ENCODE measurements at places on chromosomes 6 and 20.

DNA sequence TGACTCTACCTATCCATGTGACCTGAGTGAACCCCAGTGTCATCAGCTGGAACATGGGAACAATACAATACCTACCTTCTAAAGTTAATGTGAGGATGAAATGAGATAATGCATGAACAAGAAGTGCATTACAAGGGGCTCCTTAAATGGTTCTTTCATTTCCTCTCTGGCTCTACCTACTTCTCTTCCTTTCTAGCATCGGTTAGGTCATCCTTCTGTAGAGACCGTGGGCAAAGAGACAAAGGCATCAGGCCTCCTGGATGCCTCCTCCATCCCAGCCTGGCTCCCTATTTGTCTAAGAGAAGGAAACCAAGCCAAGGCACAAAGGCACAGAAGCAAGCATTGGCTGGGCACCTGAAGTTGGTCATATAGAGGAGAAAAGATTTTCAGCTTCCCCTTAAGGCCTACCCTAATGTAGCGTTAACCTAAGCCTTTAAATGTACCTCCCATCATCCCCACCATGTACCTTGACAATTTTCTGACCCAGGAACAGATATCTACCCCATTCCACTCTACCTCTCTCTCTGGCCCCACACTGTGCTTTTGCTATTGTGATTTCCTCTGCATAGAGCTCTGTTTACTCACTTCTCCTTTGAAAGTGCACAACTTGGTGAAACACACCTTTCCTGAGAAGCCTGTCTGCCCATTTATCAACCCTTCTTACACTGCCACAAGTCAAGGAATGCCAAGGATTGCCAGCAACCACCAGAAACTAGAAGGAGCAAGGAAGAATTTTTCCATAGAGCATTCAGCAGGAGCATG, 86.6 kb downstream of the GCLC start:
- no peak for DNase-seq

GRCh38 chr20:33009214-33010132, 2.0 kb downstream of the BPIFB2 start:
- no peak for DNase-seq

GRCh38 chr6:151323791-151324487, 67.4 kb downstream of the ZBTB2 start:
- peak; percentile 89 for DNase-seq

DNA sequence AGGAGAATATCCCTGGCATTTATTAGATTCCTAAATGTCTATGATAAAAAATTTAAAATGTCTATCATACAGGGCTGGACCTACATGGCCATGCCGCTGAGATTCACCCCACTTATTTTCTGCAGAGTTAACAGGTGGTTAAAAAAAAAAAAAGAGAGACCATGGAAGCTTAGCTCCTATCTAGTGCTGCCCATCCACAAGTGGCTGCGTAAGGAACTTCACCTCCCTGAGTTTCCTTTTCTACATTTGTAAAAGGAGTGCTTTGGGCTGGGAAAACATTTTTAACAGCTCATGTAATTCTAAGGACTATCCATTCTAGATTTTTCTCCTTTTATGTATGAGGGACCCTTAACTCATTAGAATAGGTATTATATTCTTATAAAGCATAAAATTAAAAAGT, 534.1 kb downstream of the MMUT start:
- DNase-seq: no peak

DNA sequence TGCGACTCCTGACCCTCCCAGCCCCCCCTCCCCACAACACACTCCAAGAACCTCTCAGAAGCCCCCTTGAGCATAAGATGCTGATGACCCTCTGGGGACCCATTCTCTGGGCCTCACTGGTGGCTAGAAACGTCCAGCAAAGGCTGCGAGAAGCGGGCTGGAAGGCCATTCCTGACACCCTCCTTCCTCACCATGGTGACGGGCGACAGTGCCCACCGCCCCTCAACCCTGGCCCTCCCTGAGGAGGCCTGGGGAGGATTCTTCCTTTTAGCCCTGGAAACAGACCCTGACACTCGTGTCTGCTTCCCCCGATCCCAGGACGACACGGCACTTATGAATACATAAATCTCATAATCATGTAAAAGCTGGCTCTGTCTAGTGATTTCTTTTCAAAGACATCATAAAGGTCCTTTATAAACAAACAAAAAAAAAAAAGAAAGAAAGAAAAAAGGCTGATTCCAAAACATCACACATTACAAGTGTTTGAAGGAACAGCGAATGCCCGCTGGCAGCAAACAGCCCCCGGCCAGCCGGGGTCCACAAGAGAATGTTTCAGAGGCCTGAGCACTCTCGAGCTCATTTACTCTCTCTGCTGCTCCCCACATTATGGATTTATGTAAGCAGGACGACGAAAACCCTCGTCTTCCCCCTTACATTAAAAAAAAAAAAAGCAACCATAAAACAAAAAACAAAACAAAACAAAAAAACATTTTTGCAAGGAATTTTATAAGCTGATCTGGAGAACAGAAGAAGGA, 40.7 kb downstream of the PREX1 start:
- no peak for DNase-seq

GRCh38 chr6:122130026-122130348, 269.5 kb upstream of the HSF2 start:
- no peak for DNase-seq

GRCh38 chr6:54801669-54802068, 44.9 kb upstream of the FAM83B start:
- DNase-seq: no peak

DNA sequence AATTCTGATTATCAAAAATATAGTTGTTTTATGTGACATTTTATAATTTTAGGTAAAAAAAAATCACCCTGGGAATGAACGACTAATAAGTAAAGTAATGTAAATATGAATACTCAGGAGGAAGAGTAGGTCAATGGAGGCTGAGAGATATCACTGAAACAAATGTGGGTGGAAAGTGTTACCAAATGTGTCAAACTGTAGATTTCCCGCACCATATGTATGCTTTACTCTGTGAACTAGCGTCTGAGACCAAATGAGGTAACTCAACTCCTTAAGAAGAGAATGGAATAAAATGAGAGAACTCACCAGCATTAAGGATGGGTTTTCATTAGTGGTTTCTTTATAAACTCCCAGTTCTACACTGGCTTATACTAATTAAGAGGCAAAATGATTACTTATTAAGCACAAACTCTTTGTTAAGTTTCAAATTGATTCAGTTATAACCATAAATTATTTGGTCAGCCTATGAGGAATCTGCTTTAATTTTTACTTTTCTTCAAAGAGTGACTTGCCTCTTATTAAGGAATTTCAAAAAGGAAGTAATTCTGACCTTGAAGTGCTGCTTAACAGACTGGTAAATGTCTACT, 784.7 kb upstream of the GJE1 start:
- DNase-seq: no peak

DNA sequence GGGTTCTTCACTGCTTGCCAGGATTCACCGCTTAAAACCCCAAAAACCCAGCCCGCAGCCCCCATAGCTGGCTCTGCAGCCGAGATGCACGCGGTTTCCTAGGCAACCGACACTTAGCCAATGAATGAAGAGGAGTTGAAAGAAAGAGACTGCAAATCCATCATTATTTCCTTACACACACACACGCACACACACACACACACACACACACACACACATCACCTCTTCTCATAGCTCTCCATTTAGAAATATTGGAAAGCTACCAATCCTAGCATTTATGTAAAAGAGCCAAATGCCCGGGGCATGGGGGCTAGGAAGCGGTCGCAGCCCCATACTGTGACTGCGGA, 3.4 kb upstream of the TUBB2B start:
- no peak for DNase-seq

DNA sequence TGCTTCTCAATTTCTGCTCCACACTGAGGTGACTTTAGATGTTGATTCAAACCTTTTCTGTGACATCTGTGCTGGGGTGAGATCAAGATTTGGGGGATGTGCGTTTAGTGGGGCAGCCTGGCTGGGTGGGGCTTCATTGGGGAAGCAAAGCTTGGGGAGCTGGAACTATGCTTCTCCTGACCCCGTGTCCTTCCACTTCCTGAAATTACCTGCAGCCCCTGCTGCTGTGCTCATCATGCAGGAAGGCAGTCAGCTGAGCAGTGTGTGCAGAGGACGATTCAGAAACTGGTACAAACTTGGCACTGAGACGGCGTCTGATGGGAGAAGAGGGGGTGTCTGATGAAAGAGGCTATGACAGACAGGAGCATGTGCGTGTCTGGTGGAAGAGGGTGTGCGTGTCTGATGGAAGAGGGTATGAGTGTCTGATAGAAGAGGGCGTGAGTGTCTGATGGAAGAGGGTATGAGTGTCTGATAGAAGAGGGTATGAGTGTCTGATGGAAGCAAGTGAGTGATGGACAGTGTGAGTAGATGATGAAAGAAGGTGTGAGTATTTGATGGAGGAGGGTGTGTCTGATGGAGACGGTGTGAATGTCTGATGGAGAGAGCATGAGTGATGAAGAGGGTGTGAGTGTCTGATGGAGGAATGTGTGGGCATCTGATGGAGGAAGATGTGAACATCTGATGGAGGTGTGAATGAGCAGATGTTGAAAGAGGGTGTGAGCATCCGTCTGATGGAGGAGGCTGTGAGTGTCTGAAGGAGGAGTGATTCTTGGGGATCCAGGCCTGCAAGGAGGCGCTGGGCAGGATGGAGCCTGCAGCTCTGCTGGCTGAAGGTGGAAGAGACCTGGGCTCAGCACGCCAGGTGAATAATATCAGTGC, 103.4 kb downstream of the SYCP2 start:
- no peak for DNase-seq

DNA sequence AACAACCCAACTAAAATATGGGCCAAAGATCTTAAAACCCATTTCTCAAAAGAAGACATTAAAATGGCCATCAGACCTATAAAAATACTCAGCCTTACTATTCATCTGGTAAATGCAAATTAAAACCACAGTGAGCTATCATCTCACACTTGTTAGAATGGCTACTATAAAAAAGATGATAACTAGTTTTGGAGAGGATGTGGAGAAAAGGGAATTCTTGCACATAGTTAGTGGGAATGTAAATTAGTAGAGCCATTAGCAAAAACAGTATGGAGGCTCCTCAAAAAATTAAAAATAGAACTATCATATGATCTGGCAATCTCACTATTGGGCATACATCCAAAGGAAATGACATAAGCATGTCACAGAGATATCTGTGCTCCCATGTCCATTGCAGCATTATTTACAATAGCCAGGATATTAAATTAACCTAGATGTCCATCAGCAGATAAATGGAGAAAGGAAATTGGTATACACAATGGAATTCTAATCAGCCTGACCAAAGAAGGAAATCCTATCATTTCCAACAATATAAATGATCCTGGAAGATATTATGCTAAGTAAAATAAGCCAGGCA, 2.9 kb downstream of the SIRPB1 start:
- DNase-seq: no peak

GRCh38 chr6:155341130-155341828, 27.0 kb upstream of the TFB1M start:
- no peak for DNase-seq

GRCh38 chr20:56634307-56634706, 5.2 kb downstream of the TFAP2C start:
- no peak for DNase-seq

DNA sequence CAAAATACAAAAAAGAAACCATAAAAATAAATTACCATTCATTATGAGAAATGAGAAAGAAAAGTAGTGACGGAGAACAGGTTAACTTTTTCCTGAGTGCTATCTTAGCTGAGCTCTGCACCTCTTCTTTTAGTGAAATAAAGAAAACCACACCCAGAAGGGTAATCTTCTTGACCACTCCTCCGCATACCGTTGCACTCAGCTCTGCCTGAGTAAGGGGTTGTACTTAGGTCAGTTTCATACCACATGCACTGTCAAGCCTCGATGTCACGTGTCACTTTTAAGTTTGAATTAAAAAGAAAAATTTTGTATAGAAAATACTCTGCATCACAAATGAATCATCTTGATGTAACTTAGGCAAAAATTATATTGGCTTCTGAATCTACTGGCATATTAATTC, 2.8 kb downstream of the EZR start:
- DNase-seq: no peak

DNA sequence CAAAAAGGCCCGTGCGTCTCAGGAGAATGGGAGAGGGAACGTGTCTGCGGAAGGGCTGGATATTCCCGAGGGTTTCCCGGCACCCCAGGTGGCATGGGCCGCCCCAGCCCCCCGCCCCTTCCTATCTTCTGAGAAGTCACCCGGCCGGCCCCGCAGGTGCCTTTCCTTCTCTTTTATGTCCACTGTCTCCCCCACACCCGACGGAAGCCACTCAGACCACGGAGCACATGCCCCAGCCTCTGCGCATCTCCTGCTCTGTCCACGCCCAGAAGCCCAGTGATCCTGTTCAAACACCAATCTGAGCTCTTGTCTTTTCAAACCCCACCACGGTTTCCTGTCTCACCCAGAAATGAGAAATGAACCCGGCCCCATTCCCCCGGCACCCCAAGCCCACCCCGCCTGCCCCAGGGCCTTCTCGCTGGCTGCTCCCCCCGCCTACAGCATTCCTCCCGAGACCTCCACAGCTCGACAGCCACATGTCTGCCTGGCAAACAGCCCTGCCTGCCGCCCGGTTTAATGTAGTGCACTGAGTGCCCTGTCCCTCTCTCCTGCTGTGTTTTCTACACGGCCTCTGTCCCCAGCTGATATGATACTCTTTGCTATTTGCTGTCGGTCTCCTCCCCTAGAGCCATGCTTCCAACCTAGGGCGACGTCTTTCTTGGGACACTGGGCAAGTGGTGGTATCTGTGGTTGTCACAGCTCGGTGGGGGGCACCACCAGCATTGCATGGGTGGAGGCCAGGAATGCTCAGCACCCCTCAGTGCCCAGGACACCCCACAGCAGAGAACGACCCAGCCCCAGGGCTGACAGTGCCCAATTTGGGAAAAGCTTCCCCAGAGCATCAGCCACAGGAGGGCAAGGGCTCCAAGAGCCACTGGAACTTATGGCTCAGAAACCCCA, 182.7 kb downstream of the TAF4 start:
- DNase-seq: no peak

GRCh38 chr6:129235167-129236000, 352.4 kb downstream of the LAMA2 start:
- no peak for DNase-seq

DNA sequence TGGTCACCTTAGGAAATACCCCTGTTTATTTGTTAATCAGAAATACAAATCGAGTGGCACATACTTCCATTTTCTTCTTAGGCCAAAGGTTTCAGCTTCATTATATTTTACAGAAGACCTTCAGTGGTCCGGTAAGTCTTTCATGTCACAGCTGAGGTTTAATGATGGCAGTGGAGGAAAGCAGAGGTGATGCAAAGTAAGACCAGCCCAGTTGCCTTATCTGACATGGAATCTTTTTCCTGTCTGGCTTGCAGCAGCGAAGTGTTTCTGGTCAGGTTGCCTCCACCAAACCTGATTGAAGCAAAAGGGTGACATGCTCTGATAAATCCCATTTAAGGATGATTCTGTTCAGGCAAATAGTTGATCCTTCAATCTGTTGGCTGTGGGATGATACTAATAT, 100.0 kb downstream of the PRDM1 start:
- no peak for DNase-seq

DNA sequence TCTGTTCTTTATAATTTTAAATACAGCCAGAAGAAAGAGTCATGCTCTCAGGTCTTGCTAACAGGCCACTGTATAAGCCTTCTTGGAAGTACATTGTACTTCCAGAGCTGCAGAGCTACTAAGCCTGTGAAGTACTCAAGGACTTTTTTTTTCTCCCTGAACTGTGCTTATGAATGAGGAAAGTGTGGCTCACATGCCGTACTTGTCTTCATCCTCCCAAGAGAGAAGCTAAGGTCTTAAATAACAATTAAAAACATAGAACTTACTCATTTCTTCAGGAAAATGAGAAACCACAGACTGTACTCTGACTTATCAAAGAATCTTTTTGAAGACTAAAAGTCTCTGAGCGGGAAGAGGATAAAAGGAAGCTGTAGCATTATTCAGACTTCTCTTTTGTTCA, 218.3 kb downstream of the HTR1B start:
- DNase-seq: no peak
